NCI-H1105 treated with DMSO at 0.1 percent for 48 hours (cell line): ENCODE measurements at places on chromosomes 1 and 21.

DNA sequence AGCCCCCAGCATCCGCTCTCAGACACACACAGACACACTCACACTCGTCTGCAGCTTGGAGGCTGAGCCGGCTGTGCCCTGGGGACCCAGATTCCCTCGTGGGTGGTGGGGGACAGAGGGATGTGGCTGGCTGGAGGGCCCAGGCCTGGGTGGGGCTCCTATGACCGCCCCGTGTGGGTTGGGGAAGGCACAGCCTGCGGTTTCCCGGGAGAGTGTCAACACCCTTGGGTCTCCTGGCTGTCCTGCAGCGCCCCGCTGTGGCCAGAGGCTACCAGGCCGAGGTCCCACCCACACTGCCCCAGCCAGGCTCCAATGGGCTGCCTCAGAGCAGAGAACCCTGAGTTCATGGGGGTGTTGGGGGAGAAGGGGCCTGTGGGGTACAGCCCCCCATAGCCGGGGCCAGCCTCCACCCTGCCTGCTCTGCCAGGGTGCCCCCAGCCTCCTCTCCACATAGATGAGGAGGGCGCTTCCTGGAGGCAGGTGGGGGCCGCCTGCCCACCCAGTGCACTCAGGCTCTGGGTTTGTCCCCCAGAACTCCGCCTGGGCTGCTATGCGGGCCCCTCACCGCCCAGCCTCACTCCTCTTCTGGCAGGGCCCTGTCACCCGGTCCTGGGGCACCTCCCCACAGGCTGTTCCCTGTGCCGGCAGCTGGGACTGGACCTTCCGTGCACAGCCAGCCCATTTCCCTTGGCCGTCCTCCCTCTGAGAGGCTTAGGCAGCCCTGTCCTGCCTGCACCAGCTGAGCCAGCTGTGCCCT lies at the start of gene TTC34:
TTC34 (minus strand) TSS at position 159 of the 757 bp plus-strand sequence. CDS start 866 bp downstream, outside the sequence.
- DNase-seq: no peak

- DNase-seq: no peak
Measured at GRCh38 chr1:63693944-63694571, 79.8 kb upstream of the ROR1 start.

DNA sequence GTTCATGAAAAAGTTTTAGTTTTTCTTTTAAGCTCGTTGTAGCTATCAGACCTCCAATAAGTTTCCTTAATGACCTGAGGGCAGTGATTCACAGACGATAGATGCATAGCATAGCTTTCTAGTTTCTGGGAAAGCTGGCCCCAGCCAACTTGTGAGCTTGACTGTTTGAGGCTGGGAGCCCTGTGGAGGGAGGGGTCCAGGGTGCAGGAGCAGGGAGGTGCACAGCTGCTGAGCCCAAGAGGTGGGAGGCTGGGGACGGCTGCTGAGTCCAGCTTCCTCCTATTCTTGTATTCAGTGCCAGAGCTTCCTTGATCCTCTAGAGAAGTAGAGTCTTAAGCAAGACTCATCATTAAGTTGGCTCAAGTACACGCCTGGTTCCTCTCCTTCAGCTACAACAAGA lies 11.0 kb upstream of the AVPR1B start:
- DNase-seq: no peak

DNA sequence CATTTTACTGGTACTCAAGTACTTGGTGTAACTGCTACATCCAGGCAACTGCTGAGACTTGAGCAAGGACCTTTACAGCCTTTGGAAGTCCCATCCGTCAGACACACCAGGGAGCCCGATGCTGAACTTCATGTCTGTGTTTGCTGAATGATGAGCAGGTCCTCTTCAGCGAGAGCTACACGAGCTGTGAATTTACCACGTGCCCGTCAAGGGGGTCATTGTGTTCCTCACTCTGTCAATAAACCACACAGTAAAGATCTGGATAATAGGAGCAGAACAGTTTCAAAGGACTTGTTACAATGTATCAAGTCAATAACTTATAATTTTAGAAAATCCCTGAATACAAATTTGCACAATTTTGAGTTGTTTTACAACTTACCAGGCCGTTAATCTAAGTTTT lies 427.2 kb downstream of the KIF26B start:
- no peak for DNase-seq

GRCh38 chr1:67883069-67883468 lies 49.8 kb upstream of the GNG12 start:
- DNase-seq: no peak

DNA sequence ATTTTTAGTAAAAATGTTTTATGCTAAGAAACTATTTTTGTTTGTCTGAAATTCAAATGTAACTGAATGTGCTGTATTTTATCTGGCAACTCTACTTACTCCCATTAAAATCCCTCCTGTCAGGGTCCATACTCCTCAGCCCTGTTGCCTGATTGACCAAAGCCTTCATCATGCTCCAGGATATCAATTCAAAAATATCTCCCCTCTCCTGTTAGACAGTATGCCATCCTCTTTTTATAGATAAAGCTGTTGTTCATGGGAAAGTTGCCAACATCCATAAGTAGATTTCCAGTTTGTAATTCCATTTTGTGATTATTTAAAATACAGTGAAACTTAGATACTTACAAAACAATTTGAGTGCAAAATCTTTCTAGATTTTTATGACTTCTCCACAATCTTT lies 65.7 kb downstream of the DTL start:
- no peak for DNase-seq

GRCh38 chr1:215377746-215378145 lies 189.4 kb upstream of the KCTD3 start:
- no peak for DNase-seq

DNA sequence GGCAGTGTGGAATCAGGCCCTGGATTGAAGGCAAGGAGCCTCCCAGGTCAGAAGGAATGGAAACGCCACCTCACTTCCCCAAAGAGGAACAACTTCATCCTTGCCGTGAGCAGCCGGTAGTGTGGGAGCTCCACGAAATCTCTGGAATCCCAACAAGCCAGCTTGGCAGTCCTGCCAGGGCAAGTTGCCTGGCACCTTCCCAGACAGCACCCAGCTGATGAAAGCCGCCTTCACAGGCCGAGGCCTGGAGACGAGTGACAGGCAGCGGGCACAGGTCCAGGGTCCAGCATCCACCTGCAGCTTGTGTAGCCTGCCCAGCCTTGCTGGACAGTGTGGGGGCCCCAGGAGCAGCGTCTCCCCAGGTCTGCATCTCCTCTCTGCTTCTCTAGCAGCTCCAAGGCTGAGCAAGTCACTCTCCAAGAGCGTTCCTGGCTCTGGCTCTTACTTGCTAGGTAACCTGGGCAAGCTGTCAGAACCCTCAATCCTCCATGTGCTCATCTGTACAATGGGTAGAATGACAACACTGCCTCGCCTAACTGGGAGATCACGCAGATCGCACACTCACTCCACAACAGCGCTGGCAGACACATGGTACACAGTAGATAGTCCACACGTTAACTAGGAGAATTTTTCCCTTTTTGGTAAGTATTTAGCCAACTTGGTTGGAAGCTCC lies 43.0 kb downstream of the ACOT7 start:
- peak; percentile 27 for DNase-seq

DNA sequence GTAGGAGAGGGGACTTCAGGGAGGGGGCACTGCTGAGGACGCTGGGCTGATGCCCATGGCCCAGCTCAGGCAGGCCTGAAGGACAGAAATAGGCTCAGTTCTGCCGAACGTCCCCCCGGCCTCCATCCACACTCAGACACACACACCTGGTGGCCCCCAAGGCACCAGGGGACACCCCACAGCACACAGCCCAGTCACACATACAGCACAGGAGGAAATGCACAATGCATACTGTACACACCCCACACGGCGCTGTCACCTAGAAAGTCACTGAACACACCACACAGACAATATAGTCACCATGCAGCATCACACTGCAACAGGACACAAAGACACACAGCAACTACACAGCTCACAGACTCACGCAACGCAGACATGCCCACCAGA lies 562 bp downstream of the SYTL1 start:
- no peak for DNase-seq

- no peak for DNase-seq
Measured at GRCh38 chr1:90074137-90074536, 79.2 kb downstream of the ZNF326 start.

- no peak for DNase-seq
Measured at GRCh38 chr1:185645686-185646085, 88.5 kb upstream of the HMCN1 start.

DNA sequence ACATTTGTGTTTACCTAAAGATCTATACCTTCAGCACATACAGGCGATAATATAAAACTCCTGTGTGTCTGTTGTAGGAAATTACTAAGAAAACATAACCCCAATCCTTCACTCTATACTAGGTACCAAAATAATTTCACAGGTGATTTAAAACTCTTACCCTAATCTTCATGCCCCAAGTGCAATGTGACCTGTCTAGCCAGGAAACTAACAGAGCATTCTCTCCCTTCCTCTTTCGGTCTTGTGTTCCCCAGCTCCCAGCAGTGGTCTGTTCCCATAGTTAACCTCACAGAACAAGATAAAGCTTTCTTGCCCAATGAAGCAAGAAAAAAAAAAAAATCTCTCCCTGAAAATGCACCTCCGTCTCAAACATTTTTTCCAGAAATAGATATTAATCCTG lies 493.5 kb downstream of the DPYD start:
- no peak for DNase-seq

- DNase-seq: no peak
Measured at GRCh38 chr1:52402860-52403240, 1.4 kb downstream of the ORC1 start.

DNA sequence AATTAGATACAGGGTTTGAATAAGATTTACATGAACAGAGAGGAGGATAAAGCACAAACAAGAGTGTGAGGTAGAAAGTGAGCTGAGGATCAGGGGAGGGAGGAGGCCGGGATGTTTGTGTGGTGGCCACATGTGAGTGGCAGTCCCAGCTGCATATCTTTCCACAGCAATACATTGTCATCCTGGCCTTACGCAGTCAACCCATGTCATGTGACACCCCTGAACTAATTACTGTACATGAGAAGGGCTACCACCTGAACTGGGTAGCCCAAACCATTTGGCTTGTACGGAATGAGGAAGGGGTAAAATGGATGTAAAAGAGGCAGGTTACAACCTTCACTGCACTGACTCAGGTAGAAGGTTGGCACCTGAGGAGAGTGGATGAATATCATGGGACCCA lies 4.2 kb downstream of the SLAMF7 start:
- no peak for DNase-seq

DNA sequence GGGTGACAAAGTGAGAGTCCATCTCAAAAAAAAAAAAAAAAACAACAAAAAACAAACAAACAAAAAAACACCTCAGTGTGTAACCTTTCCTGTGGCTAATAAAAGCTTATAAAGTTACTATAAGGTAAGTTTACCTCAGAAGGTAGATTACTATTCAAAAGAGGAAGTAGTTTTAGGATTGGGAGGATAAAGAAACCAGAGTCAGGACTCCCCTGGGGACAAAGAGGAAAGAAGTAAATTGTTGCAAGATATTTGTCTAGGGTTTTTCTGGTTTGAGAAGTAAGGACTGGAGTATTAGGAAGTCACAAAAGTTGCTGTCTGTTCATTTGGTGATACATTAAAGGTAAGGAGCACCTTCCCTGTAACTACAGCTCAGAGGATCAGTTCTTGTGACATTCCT lies 23.8 kb upstream of the CENPF start:
- DNase-seq: no peak

DNA sequence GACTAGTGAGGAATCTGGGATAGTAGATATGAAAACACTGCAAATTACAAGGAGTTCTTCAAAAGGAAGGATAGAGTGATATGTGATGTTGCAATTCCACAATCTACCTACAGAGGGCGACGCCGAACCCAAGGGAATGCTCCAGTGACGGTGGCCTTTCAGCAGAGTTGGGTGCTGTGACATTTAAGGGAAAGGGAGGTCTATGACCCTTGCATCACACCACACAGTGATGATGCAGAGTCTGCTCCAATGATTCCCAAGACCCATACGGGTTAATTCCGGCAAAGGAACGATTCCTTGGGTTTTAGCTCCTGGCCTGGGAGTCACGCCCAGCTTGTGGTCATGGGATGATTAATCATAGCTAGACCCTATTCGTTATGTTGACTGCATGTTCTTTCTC lies 123.0 kb upstream of the IGSF21 start:
- peak; percentile 13 for DNase-seq

DNA sequence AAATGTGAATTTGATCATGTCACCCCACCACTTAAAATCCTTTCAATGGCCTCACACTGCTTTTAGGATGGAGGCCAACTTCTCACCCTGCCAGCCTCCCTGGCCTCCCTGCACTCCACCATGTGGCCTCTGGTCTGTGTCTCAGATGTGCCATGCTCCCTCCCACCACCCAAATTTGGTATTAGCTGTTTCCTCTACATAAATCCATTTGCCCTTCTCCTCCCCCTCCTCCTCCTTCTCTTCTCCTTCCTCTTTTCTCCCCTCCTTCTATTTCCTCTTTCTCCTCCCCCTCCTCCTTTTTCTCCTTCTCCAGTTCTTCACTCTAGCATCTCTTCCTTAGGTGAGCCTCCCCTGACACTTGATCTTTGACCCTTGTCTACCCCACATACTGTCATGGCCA lies 16.7 kb upstream of the GUCA2B start:
- no peak for DNase-seq

DNA sequence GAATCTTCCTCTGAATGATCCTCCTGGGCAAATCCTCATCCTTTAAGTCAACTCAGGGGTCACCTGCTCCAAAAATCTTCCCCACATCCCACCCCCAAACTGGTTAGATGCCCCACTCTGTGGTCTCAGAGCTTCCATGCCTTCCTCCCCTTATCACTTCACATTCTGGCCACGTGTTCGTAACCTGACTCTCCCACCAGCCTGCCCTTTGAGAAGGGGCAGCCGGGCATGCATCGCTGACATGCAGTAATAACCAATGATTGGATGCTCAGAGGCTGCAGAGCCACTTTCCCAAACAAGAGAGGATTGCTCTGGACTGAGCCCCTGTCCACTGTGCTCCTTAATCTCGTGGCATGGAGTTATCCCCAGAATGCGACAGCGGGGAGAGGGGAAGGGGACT lies 7.0 kb downstream of the LELP1 start:
- no peak for DNase-seq

DNA sequence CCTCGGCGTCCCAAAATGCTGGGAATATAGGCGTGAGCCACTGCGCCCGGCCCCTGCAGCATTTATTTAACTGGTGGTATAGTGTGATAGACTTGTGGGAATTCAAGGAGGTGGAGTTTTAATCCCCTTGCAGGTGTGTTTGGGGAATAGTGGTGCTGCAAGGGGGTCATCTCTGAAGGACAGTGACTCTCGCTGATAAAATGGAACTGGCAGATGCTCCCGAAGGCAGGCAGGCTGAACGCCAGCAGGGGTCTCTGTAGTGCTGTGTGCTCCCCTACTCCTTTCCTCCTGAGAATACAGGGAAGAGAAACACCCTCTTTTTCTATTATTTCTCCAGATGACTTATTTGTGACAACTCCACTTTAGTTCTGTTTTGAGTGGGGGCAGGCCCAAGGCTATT lies 4.0 kb downstream of the OSCP1 start:
- no peak for DNase-seq
